ENCODE measurements at places on chromosomes 3 and 15. TPM values are rescaled to one million over a fixed set of nuclear protein-coding genes. Genes with fewer than 3 reads are reported as not detected.

GRCh38 chr3:2094941-2095340, 3.7 kb upstream of the CNTN4 start:
- DNase-seq: no peak

The LRRIQ4 gene
- 0.18 TPM for polyA plus RNA-seq

DNA sequence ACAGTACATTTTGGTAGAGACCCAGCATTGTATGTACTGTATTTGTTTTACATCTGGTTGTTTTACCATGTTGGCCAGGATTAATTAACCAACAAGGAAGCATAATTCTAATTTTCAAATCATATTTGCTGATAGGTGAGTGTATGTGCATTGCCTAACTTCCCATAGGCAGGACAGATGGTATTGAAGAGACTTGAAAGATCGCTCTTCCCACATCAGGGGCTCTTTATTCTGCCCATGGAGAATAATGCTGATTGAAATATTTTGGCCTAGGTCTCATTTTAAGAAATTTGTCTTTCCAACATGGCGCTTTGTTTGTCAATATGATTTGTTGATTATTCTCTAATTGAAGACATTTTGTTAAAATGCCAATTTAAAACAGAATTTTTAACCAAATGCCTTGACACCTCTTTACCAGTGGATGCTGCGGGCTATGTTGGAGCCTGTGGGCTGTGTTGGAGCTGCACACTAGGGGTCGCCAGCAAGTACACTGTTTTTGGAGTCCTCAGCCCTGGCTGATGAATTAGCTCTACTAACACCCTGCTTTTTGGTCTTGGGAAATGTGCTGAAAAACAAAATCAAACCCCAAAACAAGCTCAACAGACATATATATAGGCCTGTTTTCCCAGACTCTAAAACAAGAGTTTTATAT, 5.3 kb downstream of the P2RY12 start:
- no peak for DNase-seq

GRCh38 chr3:25849091-25849490, 59.2 kb downstream of the OXSM start:
- DNase-seq: no peak

The DLL4 gene
- polyA plus RNA-seq: 8.4 TPM

The C2CD4B gene
- 0.84 TPM for polyA plus RNA-seq

The CHST14 gene
- polyA plus RNA-seq: 31.5 TPM

- peak; percentile 29 for DNase-seq
Observed at GRCh38 chr3:17233398-17233800, 348.6 kb downstream of the PLCL2 start.

- no peak for DNase-seq
Observed at GRCh38 chr3:16309558-16309957, 44.5 kb downstream of the OXNAD1 start.

DNA sequence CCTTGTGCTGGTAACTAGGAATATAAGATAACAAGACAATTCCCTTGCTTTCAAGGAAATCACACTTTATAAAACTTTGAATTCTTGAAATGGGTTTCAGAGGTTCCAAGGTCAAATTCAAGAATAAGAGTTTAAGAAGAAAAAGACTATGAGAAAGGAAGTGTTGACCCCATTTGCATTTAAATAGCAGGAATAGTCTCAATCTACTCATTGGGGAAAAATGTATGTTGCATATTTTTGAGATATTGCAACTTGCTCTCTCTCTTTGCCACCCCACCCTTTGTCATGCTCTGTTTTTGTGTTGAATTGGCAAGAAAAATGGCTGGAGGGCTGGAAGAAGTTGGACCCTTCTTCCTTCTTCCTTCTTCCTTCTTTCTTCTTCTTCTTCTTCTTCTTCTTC, 699.2 kb downstream of the TUSC7 start:
- DNase-seq: no peak

The GPR62 gene
- 0.83 TPM for polyA plus RNA-seq

The ZFAND6 gene
- polyA plus RNA-seq: 133 TPM

GRCh38 chr15:39685999-39686613, 96.5 kb downstream of the FSIP1 start:
- DNase-seq: no peak

The GCSAM gene
- 1.3 TPM for polyA plus RNA-seq

- DNase-seq: peak; percentile 24
Observed at GRCh38 chr3:184874709-184875644, 63.0 kb downstream of the VPS8 start.

GRCh38 chr3:18363338-18363737, 61.8 kb downstream of the SATB1 start:
- no peak for DNase-seq

The ABI3BP gene
- polyA plus RNA-seq: 19.4 TPM

- no peak for DNase-seq
Observed at GRCh38 chr3:47120138-47120537, 43.8 kb downstream of the SETD2 start.

The HTR3E gene
- polyA plus RNA-seq: not detected

DNA sequence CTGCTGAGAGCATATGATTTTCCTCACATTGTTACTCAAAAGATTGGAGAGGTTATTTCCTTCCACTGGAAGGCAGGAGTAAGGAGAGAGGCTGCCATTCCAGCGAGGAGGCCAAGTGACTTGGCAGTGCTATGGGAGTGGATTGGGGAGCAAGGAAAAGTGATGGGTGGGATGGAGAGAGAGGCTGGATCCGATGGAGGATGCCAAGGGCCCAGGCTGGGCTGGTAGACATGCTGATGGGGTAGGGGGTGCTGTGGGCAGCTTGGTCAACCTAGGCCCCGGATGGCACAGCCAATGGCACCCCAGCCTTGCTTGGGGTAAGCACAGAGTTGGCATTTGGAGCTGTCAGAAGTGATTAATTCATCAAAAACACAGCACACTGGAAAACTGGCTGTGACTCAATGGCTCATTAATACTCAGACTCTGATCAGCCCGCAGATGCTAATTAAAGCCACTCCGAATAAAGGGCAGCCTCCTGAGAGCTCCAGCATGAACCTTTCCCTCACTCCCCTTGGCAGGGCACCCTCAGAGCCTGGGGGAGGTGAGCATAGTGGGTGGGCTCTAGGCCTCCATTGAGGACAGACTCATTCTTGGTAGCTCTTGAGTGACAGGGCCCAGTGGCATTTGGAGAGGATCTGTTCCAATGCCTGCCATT, 22.1 kb upstream of the SLC6A1 start:
- DNase-seq: no peak

DNA sequence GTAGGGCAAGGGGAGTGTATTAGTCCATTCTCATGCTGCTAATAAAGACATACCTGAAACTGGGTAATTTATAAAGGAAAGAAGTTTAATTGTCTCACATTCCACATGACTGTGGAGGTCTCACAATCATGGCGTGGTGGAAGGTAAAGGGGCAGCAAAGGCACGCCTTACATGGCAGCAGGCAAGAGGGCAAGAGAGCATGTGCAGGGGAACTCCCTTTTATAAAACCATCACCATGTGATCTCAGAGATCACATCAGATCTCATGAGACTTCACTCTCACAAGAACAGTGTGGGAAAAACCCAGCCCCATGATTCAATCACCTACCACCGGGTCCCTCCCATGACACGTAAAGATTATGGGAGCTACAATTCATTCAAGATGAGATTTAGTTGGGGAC, 41.4 kb downstream of the SUMF1 start:
- DNase-seq: no peak

GRCh38 chr3:119073258-119074001, 38.8 kb upstream of the IGSF11 start:
- no peak for DNase-seq

The PARP16 gene
- 17.8 TPM for polyA plus RNA-seq

The PLA2G4E gene
- 0.03 TPM for polyA plus RNA-seq

DNA sequence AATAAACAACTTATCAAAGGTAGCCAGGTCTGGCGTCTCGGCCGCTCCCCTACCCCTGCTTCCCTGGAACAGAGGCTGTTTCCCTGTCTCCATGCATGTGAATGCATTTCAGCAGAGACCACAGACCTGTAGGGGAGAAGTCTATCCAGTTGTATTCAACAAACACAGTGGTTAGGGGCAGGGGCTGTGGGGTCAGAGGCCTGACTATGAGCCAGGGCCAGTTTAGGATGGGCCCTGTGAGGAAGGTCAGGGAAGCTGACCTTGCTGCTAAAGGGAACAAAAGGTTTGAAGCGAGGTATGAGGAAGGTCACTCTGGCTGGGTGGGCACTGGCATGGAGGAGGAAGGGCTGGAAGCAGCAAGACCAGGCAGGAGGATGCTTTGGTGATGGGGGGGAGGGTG, 184.6 kb downstream of the XXYLT1 start:
- DNase-seq: no peak

The EPHB1 gene
- polyA plus RNA-seq: 5.9 TPM

DNA sequence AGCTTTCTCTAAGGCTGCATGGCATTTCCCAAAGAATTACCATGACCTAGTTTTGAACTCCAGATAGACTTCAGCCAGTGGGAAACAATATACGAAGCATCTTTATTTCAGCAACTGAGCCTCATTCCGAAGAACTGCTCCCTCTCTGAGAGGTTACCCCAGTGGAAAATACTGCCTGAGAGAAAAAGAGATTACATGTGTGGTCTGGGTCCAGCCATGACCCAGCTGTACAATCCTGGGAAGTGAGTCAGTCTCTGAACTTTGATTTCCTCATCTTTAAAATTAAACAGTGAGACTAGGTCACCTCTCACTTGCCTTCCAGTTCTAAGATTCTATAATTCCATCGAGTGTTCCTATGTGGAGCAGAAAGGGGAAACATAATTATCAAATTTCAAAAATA, 42.4 kb downstream of the TNIK start:
- DNase-seq: no peak

- DNase-seq: no peak
Observed at GRCh38 chr3:17551333-17551732, 191.1 kb downstream of the TBC1D5 start.

GRCh38 chr3:48521635-48522034, 17.7 kb upstream of the SHISA5 start:
- no peak for DNase-seq

- DNase-seq: no peak
Observed at GRCh38 chr3:132504375-132504933, 87.2 kb downstream of the DNAJC13 start.

DNA sequence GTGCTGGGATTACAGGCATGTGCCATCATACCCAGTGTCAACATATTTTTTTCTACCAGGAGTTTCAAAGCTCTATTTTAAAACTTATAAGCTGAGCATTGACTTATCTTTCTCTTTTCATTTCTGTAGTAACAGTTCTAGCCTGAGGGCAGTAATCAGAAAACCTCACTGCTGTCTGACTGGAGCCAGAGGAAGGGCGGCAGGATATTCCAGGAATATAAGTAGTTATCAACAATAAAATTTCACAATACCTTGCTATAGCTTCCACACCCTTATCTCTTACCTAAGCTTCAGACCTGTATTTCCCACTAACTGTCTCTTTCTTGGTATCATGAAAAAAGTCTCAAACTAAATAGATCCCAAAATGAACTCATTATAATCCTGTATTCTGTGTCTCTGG, 5.1 kb upstream of the NEDD4 start:
- DNase-seq: no peak

GRCh38 chr3:153702106-153702505, 419.1 kb upstream of the ARHGEF26 start:
- no peak for DNase-seq

The CKMT1A gene
- 1.4 TPM for polyA plus RNA-seq

DNA sequence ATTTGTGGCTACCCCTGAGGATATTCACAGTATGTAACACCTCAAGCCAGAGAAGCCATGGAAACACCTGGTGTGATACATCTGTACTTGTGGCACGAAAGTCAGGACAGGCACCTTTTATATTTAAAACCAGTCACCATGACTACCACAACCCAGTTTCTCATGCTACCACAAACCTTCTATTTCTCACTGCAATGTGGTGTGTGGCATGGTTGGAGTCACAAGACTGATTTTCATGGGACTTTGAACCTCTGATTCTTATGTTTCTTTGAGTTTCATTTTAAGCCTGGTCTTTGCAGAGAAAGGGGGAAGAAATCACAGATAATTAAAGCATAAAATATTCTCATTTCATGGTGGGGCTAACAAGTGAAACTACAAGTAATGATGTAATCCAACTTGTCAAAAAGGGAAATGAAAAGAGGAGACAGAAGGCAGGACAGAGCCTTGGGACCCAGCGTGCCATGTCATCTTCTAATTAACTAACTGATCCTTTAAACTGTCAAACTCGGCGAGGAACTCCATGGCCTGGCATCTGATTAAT, 175.9 kb downstream of the PDZRN3 start:
- no peak for DNase-seq

GRCh38 chr15:92471288-92471687, 77.6 kb downstream of the ST8SIA2 start:
- no peak for DNase-seq

GRCh38 chr15:94736236-94736635, 504.9 kb downstream of the MCTP2 start:
- no peak for DNase-seq

The GOLGA8J gene
- polyA plus RNA-seq: 3.0 TPM

- DNase-seq: no peak
Observed at GRCh38 chr3:124780761-124781475, 50.7 kb downstream of the UMPS start.

The ARL14 gene
- polyA plus RNA-seq: 0.23 TPM

DNA sequence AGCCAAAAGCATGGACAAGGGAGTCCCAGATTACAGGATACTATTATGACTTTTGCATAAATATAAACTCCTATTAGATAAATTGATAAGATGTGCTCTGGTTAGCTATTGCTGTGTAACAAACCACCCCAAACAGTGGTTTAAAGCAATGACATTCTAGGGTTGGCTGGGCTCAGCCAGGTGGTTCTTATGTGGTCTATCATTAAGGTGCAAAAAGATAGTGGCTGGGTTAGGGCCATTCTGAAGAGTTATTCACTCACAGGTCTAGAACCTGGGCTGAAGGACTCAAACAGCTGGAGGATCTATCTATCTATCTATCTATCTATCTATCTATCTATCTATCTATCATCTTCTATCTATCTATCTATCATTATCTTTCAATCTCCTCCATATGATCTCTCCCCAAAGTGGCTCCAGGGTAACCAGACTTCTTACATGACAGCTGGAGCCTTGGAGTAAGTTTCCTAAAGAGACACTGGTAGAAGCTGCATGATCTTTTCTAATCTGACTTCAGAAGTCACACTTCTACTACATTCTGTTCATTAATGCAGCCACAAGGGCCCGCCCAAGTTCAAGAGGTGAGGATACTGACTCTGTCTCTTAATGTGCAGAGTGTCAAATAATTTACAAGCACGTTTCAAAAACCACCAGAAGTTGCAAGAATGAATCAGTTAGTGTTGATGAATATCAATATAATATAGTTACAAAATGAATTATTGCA, 74.9 kb upstream of the XCR1 start:
- DNase-seq: no peak
